ENCODE measurements at places on chromosomes 2 and 18. TPM values are rescaled to one million over a fixed set of nuclear protein-coding genes. Genes with fewer than 3 reads are reported as not detected.

NAT8 gene
- total RNA-seq: not detected

DNA sequence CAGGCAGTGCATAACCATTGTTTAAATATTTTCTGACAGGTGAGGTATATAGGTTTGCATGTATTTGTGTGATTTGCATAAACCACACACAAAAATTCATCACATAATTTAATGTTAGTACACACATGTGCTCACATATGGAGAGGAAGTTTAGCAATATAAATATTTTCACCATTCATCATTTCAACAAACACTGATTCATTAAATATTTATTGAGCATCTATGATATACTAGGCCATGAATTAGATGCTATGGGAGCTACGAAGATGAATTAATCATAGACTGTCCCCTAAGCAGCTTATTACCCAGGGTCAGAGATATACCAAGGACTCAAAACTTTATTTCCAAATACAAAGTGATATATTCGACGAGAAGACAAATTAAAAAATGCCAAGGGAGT, 311.6 kb upstream of the PIK3C3 start:
- DNase-seq: no peak

ZNF396 gene
- 0.60 TPM for total RNA-seq

GRCh38 chr2:70691497-70692140, 76.4 kb downstream of the ADD2 start:
- no peak for DNase-seq

DNA sequence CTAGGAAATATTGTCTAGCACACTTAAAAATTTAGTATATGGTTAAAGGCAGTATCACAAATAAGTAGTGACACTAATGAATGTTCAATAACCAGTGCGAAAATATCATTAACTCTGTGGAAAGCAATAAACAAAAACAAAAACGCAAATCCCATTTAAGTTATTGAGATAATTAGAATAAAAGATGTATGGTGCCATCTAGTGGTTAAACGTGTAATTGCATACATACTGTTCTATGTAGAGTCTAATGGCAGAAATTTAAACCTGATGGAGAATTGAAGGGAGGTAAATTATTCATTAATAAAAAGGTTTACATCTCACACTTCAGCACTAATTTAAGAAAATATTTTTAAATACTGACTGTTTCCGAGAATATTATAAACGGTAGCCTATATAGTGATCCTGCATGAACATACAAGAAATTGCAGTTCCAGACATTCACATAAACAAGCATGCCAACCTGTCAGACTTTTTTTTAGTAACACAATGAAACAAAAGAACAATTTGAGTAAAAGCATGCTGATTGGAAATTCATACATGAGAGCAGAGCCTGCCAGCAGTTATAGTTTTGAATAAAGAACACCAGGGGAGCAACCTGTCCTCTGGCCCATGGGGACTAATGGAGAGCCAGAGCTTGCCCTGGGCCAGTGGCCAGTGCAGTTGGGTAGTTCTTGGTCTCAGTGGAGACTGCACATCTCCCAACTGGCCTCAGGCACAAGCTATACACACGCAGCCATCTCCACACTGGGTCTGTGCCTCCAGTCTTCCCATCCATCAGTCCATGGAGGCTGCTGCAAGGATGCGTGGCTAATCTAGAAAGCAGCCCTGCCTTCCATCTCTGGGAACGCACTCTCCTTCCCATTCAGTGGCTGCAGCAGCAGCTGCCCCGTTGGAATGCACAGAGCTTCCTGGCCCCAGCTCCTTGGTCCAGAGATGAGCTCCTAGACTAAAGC, 28.0 kb downstream of the GCG start:
- DNase-seq: no peak

ANKRD29 gene
- total RNA-seq: not detected

FBXO41 gene
- 30.9 TPM for total RNA-seq

- peak; percentile 34 for DNase-seq
Measured at GRCh38 chr18:59837586-59837985, 62.2 kb upstream of the PMAIP1 start.

GRCh38 chr2:86807468-86808275, 17.0 kb upstream of the CD8A start:
- no peak for DNase-seq

GRCh38 chr2:136131484-136131960, 13.6 kb upstream of the CXCR4 start:
- DNase-seq: peak; percentile 57

DNA sequence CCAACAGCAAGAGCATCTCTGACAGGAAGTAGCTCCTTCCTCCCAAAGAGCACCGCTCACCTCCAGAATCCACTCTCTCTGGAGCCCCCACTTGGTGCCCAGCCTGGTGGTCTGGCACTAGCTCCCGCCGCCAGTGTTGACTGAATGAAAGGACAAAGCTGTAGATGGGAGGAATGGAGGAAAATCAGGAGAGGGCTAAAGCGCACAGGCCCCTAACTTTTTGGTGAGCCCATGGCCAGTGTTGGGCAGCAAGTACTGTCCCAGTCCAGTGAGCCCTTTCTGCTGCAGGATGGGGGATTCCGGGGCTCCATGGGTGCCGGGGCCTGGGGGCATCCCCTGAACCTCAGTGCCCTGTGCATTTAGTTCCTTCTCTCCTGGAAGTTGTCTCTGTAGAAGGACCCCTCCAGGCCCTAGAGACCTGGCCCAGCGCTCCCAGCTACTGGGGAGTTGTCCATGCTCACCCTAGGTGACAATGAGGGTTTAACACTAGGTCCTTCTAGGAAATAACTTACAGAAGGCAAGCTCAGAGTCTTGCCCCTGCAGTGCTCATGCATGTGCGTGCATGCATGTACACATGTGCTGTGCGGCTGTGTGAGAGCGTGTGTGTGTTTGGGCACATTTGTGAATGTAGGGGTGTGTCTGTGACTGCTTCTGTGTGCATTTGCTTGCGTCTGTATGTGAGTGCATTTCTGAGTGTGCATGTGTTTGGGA, 33.6 kb downstream of the GLI2 start:
- no peak for DNase-seq

DNA sequence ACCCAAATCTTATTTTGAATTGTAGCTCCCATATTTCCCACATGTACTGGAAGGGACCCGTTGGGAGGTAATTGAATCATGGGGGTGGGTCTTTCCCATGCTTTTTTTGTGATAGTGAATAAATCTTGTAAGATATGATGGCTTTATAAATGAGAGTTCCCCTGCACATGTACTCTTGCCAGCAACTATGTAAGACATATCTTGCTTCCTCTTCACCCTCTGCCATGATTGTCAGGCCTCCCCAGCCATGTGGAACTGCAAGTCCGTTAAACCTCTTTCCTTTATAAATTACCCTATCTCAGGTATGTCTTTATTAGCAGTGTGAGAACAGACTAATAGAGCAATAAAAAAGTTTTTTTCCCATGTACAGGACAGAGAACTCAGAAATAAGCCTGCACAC, 468.4 kb upstream of the SPHKAP start:
- no peak for DNase-seq

DNA sequence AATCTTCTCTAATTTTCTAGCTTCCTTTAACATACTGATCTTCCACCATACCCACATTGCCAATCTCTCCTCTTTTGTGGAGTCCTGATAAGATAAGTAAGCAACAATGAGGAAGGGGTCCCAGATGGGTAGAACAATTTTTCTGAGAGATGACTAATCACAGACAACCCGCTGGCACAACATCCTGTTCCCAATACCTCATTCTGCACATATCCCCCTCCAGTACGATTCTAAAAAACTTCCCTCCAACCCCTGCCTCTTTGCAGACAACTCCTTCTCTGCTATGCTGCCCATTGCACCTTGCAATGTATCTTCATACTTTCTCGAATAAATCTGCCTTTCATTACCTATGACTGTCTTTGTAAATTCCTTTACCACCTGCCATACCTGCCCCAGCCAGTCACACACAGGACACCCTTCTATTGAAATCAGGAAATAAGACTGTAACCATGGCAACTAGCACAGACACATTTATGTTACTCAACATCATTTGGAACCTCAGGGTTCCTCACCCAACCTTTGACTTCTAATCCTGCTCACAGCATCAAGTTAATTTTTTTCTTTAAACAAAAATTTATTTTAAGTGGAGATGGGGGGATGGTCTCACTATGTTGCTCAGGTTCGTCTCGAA, 7.4 kb upstream of the EXOC6B start:
- no peak for DNase-seq

- no peak for DNase-seq
Measured at GRCh38 chr2:102159295-102159694, 16.7 kb downstream of the IL1R1 start.

- DNase-seq: no peak
Measured at GRCh38 chr18:78448106-78448505, 531.5 kb upstream of the SALL3 start.

GRCh38 chr2:138390316-138390945, 111.1 kb upstream of the SPOPL start:
- DNase-seq: no peak

- no peak for DNase-seq
Measured at GRCh38 chr2:168090366-168091135, 156.8 kb downstream of the STK39 start.

SNRPD1 gene
- 173 TPM for total RNA-seq

GRCh38 chr2:134119117-134119712, 134.7 kb upstream of the MGAT5 start:
- DNase-seq: no peak

MEX3C gene
- 68.0 TPM for total RNA-seq

- peak; percentile 76 for DNase-seq
Measured at GRCh38 chr2:127025359-127026166, 81.4 kb downstream of the BIN1 start.

DNA sequence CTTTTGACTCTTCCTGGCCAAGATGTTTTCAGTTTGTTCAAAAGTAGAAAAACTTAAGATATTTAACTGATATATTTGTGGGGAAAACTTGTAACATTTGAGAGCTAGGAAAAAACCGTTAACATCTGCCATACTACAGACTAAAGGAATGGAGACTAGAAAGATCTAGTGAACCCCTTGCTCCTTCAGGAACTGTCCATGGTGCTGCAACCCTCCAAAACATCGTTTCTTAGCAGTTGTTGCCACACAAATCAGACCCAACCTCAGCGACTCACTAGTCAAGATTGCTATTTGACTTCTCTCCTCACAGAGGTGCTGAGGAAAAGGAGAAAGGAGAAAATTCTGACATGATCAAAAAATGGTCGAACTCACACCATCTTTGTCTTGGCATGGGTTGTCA, 393.8 kb upstream of the LYPD1 start:
- DNase-seq: no peak

NETO1 gene
- not detected for total RNA-seq

CCNYL1 gene
- total RNA-seq: 8.7 TPM

CPO gene
- not detected for total RNA-seq

MARCHF7 gene
- 76.5 TPM for total RNA-seq

DNA sequence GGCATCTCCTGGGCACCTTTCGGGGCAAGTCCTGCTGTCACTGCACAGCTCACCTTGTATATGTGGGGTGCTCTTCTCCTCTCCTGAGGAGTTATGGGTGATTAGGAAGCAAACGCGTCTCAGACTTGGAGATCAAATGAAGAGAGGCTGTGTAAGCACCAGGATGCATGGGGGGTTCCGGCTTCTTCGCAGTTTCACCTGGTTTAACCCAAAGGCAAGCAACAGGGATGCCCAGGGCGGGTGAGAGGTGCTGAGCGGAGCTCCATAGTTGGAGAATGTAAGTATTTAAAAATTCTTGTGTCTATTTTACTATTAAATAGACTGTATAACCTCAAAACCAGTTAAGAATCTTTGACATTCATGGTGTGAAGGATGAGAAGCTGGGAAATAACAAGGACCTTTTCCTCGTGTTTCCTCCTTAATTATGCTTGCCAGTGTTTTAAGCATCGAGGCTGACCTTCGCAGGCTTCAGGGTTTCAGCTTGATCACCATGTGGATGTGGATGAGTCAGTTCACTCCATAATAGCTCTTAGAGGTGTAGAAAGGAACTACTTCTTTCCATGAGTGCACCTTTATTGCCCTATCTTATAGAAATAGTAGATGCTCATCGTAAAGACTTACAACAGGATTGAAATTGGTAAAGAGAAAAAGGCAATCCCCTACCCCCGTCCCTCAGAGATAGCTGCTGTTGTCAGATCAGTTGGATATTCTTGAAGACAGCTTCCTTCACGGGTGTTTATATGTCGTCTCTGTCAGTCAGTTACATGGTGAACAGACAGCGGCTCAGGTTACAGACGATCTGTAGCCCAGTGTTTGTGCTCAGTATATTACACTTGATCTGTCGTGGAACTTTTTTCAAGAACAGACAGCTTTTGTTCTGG, 201.1 kb downstream of the AGAP1 start:
- no peak for DNase-seq

GRCh38 chr18:67144329-67144728, 372.2 kb downstream of the DSEL start:
- DNase-seq: no peak

DPP4 gene
- 99.9 TPM for total RNA-seq

GRCh38 chr2:196145256-196145655, 26.1 kb downstream of the STK17B start:
- DNase-seq: no peak

DNA sequence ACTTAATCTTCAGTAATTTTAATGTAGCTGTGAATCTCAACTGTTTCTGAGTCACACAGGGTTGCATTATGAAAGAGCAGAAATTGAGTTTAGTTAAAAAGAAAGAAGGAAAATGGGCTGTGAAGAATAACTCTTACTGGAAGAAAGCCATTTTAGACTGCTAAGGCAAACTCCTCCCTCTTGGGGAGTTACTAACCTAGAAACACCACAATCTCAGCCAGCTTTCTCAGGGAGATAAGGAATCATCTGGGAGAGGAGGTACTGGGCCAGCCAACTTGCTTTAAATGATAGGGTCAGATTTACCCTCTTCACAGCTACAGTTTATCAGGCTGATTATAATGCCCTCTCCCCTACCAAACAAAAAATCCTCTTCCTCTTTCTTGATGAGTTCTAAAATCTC, 119.5 kb downstream of the CCDC148 start:
- no peak for DNase-seq

DNA sequence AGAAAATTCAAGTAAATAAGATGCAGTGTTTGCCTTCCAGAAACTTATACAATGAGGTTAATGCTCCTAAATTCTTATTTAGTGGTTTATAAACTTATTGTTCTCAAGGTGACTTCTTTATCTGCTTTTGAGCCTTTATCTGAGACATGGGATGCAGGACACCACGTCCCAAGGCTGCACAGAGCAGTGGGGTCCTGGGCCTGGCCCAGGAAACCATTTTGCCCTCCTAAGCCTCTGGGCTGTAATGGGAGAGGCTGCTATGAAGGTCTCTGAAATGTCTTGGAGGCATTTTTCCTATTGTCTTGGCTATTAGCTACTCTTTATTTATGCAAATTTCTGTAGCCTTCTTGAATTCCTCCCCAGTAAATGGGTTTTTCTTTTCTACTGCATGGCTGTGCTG, 652.6 kb upstream of the SETBP1 start:
- DNase-seq: no peak

DNA sequence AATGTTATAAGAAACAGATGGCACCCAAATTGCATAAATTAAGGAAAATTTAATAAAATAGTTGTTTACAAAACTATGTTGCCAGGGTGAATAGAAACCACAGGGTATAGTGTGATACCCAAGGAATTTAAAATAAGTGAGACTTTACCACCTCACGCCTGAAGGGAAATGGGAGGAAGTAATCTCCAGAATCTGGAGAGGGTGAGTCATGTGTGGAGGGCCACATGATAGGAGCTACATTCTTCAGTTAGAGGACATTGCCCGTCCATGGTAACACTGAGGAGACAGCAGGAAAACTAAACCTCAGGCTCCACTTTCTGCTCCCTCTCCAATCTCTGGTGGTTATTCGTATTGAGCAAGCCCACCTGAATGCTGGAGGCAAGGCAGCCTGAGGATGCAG, 97.2 kb upstream of the NXPH2 start:
- DNase-seq: no peak

ATP6V1C2 gene
- 0.05 TPM for total RNA-seq
